ENCODE measurements at places on chromosomes 13 and 19.
A peak's percentile ranks its signal among the peaks of the same experiment; 100 is the strongest.

DNA sequence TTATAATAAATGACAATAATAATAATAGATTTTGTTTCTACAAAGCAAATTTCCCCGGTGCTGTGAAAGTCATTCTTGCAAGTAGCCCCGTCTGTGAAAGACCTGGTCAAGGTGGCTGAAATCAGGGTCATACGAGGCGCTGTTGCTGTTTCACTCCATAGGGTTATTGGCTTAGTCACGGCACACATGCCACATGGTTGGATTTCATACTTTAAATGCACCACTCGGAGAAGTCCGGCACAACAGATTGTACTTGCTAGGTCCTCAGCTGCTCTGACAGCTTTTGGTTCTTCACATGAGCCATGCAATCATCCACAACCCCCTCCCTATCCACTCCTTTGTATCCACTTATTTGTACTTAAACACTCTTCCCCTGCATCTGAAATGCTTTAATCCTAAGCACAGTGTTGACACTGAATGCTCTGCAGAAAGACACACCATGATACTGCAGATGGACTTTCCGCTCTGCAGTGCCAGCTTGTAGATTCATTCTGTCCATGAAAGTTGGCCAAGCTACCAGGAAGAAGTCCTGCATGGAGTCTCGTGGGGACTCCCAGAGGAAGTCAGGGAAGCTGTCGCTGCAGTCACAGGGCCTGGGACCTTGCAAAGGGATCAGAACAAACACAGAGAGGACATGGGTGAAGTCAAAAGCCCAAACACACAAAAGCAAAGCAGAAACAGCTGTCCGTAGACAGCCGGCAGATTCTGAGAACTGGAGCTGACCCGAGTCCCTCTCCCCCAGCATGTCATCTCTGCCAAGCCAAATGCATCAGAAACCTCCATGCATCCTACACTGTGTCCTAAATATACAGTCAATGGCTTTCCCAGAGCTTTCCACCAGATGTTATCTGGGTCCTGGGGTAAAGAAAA lies 124.6 kb downstream of the COL4A2 start:
- no peak for DNase-seq

GRCh38 chr19:39127812-39128515 lies 2.4 kb downstream of the PAK4 start:
- DNase-seq, result no peak

GRCh38 chr19:13099073-13099999 lies 3.3 kb downstream of the LYL1 start:
- DNase-seq, result peak; percentile 80

- no peak for DNase-seq
Observed at GRCh38 chr19:7846155-7846646, 16.2 kb downstream of the EVI5L start.

- DNase-seq, result peak; percentile 69
Observed at GRCh38 chr13:50810998-50811397, 32.5 kb downstream of the DLEU7 start.

DNA sequence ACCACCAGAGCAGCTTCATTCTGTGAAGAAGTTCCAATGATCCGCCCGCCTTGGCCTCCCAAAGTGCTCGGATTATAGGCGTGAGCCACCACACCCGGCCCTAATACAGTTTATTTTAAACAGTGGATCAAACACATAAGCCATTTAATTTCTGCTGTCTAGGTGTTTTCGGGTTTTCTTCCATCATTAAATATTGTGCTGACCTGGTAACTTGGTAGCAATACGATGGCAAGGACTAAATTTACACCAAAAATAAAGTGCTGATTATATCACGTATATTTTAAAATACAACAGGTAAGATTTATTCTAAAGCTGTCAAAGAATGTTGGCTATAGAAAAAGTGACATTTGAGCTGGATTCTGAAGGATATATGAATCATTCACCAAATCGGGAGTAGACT lies 1.3 kb downstream of the MED4 start:
- DNase-seq, result no peak

GRCh38 chr13:23453132-23453531 lies 19.6 kb upstream of the SACS start:
- DNase-seq, result no peak

DNA sequence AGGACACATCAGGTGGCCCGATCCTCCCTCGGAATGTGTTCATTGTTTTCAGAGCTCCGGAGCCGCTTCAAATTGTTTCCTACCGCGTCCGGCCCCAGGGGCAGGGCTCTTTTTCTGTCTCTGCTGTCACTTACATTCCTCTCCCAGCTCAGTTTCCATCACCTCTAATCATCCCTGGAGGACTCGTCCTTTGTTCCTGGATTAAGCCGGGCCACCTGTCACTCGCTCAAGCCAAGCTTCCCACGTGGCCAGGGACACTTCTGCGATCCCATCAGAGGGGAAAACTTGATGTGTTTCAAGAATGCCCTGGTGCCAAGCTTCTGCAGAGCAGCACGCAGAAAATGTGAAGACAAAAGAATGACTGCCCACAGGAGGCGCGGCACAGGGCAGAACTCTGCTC lies 13.5 kb downstream of the IL17D start:
- DNase-seq, result no peak

- DNase-seq, result no peak
Observed at GRCh38 chr19:36497001-36497400, 7.6 kb upstream of the ZNF566 start.

DNA sequence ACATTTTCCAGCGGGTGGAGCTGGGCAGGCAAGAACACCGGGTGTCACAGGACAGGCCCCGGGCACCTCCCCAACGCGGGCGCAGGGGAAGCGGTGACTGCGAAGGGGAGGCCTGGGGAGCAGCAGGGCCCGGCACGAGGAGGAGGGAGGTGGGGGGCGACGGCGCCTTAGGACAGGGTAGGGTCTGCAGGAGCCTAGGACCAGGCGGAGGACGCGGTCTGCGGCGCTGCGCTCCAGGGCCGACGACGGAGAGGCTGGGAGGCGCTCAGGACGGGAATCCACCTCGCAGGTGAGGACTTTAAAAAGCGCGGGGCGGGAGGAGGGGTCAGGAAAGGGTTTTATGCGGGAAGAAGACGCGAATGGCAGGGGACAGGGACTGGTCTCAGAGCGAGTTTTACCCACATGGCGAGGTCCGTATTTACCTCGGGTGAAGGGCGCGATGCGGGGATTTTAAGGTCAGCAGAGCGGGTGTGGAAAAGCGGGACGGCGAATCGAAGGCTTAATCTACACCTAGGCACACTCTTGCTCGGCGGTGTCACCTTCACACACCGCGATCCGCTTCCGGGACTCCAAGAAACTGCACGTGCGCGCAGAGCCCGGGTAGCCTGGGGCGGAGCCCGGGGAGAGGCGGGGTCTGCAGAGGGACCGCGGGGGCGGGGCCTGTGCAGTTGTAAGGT lies 13.5 kb downstream of the ERVV-2 start:
- DNase-seq, result no peak

DNA sequence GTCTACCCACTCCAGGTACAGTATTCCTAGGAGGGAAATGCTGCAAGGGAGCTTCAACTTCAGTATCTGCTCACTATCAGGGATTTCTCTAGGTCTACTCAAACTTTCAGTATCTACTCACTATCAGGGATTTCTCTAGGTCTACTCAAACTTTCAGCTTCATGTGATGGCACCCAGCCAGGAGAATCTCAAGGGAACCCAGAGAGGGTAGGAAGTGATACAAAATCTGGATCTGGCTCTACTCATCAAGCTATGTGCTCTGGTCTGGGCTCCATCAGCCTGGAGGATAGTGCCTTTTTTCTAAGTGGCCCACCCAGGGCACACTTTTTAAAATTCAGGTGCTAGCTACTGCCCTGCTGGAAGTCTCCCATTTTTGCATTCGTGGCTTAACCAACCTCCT lies 52.3 kb upstream of the FNDC3A start:
- no peak for DNase-seq

Data from KBM-7 (cell line).